Aortic smooth muscle cell (primary cell): ENCODE measurements at places on chromosomes 6 and 20. TPM values are rescaled to one million over a fixed set of nuclear protein-coding genes. Genes with fewer than 3 reads are reported as not detected.

Gene SUPT3H
- total RNA-seq, result 5.7 and 7.3 TPM in 2 replicates

Gene CST2
- 2.8 and 10.8 TPM in 2 replicates for total RNA-seq

Gene GRM1
- 0.06 and 0.13 TPM in 2 replicates for total RNA-seq

Gene SLC16A10
- not detected in 2 replicates for total RNA-seq

Gene BANF2
- total RNA-seq, result not detected in 2 replicates

Gene MTG2
- 16.4 and 19.3 TPM in 2 replicates for total RNA-seq

Gene ELOVL4
- total RNA-seq, result 2.8 and 3.3 TPM in 2 replicates

Gene STX7
- total RNA-seq, result 40.6 and 83.9 TPM in 2 replicates

Gene CALHM5
- total RNA-seq, result 11.0 and 11.8 TPM in 2 replicates

Gene EFCAB8
- total RNA-seq, result 0.13 and 0.50 TPM in 2 replicates

Gene CST11
- total RNA-seq, result not detected in 2 replicates

Gene THBD
- 123 and 293 TPM in 2 replicates for total RNA-seq

Gene BMP7
- not detected in 2 replicates for total RNA-seq

Gene MTFR2
- total RNA-seq, result 1.3 and 3.2 TPM in 2 replicates

Gene LSM2
- 17.9 and 25.9 TPM in 2 replicates for total RNA-seq

Gene ATP6V1G2
- total RNA-seq, result 3.3 and 4.0 TPM in 2 replicates

Gene ARMC2
- total RNA-seq, result 1.9 and 2.6 TPM in 2 replicates

Gene SCRT2
- total RNA-seq, result not detected in 2 replicates

Gene SALL4
- total RNA-seq, result 0.12 TPM in 1 of 2 replicates, not detected in the other

Gene PLAGL1
- 10.6 and 19.4 TPM in 2 replicates for total RNA-seq

Gene MEI4
- total RNA-seq, result not detected in 2 replicates

Gene EHMT2
- 42.3 and 49.1 TPM in 2 replicates for total RNA-seq

Gene THEMIS
- total RNA-seq, result not detected in 2 replicates

Gene TUBB1
- under 0.01 and 0.06 TPM in 2 replicates for total RNA-seq

Gene LINC00237
- not detected in 2 replicates for total RNA-seq

Gene ABHD16A
- 51.5 and 62.8 TPM in 2 replicates for total RNA-seq

Gene TOX2
- total RNA-seq, result under 0.01 and 0.25 TPM in 2 replicates

Gene COL21A1
- total RNA-seq, result 9.5 and 28.5 TPM in 2 replicates

Gene SSTR4
- 0.13 TPM in 1 of 2 replicates, not detected in the other for total RNA-seq

Gene VSTM2L
- 0.53 and 0.93 TPM in 2 replicates for total RNA-seq

Gene TNFRSF6B
- total RNA-seq, result 4.5 and 7.0 TPM in 2 replicates

Gene TFAP2D
- total RNA-seq, result 0.25 and 0.26 TPM in 2 replicates

Gene SNAI1
- total RNA-seq, result 0.68 and 0.79 TPM in 2 replicates

Gene JPH2
- 0.13 and 0.37 TPM in 2 replicates for total RNA-seq

Gene KHDC1L
- total RNA-seq, result not detected in 2 replicates

Gene RNF144B
- total RNA-seq, result 2.1 and 2.7 TPM in 2 replicates

Gene CLIC5
- total RNA-seq, result not detected in 2 replicates

Gene GGT7
- total RNA-seq, result 8.9 and 9.0 TPM in 2 replicates

Gene TPX2
- total RNA-seq, result 37.1 and 41.0 TPM in 2 replicates

Gene PRR18
- total RNA-seq, result not detected in 2 replicates

Gene CLPSL1
- total RNA-seq, result not detected in 2 replicates

Gene TRIM38
- total RNA-seq, result 10.2 and 13.6 TPM in 2 replicates

Gene DEFB124
- not detected in 2 replicates for total RNA-seq

Gene MATN4
- not detected in 2 replicates for total RNA-seq

Gene APCDD1L
- 2.4 and 2.9 TPM in 2 replicates for total RNA-seq
